ENCODE measurements at places on chromosomes 16 and 17.
A peak's percentile ranks its signal among the peaks of the same experiment; 100 is the strongest.

DNA sequence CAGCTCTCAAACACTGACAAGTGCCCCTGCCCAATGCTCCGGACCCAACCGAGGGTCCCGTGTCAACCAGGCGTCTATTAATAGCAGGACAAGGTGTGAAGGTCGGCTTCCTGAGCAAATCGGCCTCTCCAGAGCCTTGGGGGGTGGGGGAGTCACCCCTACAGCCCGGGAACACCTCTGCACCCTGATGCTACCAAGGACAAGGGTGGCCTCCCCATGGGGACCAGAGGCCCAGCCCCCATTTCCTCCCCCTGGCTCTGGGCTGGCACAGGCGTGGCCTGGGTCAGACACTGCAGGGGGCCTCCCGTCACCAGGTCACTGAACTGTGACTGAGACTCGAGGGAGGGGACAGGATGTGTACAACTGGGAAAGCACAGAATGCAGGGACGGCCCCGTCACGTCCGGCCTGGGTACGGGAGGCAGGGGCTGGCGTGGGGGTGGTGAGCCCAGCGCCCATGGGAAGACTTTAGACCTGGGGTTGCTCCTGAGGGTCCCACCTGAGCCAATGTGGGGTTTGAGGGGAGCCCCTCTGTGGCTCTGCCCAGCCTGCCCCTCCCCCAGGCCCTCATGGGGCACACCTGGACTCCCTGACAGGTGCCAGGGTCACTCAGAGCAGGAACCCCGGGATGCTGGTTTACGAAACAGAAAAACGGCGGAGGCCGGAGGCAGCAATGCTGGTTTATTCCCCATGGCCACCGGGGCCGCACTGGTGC lies 579 bp upstream of the CYBA start:
- DNase-seq = peak; percentile 90

- no peak for DNase-seq
Measured at GRCh38 chr17:34930283-34930682, 31.0 kb downstream of the CCT6B start.

DNA sequence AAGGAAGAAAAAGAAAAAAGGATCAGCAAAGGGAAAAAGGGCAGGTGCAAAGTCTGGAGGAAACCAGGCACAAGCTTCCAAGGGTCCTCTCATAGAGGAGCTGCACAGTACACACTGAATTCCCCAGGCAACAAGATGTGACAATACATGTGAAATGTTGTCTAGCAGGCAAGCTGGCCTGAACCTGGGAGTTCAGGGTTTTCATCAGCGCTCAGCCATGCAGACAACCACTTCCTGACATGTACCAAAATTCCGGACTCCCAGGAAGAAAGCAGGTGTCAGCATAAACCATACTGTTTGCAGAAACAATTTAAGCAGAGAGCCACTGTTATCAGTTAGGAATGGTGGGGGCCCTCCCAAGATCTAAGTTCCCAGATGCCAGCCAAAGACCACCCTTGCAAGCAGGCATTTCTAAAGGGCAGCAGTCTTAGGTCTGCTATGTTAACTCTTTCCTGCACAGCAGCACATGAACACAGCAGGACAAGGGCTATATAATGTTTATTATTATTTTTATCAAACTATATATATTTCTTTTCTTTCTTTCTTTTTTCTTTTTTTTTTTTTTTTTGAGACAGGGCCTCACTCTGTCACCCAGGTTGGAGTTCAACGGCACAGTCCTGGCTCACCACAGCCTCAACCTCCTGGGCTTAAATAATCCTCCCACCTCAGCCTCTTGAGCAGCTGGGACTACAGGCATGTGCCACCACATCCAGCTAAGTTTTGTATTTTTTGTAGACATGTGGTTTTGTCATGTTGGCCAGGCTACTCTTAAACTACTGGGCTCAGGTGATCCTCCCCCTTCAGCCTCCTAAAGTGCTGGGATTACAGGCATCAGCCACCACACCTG lies 10.1 kb downstream of the TK2 start:
- DNase-seq = peak; percentile 69

- peak; percentile 78 for DNase-seq
Measured at GRCh38 chr16:12436201-12436657, 367.5 kb downstream of the CPPED1 start.

DNA sequence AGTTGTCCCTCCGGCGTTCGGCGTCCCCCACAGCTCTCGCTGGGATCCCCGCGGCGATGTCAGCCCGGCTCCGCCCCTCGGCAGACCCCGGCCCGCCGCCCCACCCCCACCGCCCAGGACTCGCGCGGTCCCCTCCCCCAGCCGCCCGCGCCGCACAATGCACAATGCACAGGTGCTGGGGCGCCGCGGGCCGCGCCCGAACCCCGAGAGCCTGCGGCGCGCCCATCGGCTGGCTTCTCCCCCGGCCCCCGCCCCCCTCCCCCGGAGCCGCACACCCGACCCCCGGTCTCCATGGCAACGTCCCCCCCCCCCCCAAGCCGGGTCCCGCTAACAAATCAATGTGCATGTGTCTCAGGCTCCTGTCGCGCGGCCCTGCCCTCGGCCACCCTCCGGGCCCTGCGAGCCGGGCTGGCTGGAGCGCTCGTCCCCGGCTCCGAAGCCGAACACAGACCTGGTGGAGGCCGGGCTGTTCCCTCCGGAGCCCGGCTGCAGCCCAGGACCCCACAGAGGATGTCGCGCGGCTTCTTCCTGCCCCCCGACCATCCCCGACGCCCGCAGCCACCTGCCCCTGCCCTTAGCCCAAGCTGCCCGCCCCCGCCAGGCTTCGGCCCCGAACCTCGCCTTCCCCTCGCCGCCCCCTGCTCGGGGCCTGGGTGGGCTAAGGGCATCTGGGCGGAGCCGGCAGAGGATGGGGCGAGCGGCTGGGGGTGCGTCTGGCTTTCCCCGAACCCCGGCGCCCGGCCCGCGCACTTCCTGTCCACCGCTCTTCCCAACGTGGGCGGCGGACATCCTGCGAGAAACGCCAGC lies 818 bp upstream of the CBX8 start:
- DNase-seq = peak; percentile 77

- DNase-seq = no peak
Measured at GRCh38 chr16:1828645-1829410, 1.8 kb downstream of the FAHD1 start.

- DNase-seq = no peak
Measured at GRCh38 chr17:12067485-12067884, 46.8 kb downstream of the MAP2K4 start.

DNA sequence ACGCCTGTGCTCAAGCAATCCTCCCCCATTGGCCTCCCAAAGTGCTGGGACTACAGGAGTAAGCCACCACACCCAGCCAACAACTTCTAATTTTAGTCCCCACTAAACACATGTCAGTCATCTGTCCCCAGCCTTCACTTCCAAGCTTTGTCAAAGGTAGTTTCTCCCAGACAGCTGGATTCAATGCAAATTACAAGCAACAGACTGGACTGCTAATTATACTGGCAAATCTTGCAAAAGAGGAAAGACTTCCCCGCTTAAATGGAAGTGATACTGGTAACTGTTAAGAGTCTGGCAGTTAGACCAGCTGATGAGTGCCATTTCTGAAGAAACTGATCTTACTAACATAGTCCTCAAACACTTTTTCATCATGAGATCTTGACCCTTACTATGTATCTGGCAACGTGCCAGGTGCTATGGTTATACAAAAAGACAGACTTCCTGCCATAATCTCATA lies 8.2 kb upstream of the GGA2 start:
- peak; percentile 9 for DNase-seq

DNA sequence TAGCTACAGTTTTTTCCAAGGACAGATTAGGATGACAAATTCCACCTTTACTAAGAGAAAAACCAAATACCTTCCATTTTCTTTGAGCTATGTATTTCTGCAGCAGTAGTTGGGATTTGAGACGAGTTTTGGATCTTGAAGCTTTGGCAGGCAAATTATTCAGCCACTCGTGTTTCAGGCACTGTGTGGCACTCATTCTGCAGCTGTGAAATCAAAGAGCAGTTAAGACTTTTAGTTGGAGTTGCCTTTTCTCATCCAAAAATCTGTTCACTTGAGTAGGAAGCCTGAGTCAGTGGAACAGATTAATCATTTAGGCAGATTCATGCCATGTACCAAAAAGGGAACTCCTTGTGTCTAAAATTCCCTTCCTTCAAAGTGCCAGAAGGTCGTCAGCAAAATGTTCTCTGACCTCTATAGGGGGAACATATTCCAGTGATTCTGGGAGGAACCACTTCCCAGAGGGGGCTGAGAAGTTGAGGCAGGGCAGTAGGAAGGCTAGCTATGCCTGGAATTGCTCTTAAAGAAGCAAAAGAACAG lies 20.1 kb downstream of the ORC6 start:
- no peak for DNase-seq

- DNase-seq = no peak
Measured at GRCh38 chr16:28935346-28935745, 3.6 kb downstream of the CD19 start.

- DNase-seq = no peak
Measured at GRCh38 chr16:59048876-59049275, 314.8 kb upstream of the GOT2 start.

DNA sequence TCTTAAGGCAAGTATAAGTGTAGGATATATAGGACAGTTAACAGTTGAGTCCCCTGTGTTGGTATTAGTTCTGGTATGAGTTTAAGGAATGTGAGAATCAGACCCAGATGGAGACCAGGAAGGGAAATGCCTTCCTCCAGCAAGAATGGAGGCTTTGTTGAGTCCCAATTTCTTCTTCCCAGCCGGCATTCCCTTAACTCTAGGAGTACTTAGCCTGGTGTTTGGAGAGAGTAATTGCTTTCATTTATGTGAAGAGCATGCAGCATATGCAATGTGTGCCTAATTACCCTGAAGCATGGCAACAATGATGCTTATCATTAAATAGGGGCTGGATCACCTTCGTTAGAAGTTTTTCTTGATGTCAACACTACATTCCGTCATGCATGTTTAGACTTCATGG lies 225.9 kb upstream of the XYLT1 start:
- no peak for DNase-seq

DNA sequence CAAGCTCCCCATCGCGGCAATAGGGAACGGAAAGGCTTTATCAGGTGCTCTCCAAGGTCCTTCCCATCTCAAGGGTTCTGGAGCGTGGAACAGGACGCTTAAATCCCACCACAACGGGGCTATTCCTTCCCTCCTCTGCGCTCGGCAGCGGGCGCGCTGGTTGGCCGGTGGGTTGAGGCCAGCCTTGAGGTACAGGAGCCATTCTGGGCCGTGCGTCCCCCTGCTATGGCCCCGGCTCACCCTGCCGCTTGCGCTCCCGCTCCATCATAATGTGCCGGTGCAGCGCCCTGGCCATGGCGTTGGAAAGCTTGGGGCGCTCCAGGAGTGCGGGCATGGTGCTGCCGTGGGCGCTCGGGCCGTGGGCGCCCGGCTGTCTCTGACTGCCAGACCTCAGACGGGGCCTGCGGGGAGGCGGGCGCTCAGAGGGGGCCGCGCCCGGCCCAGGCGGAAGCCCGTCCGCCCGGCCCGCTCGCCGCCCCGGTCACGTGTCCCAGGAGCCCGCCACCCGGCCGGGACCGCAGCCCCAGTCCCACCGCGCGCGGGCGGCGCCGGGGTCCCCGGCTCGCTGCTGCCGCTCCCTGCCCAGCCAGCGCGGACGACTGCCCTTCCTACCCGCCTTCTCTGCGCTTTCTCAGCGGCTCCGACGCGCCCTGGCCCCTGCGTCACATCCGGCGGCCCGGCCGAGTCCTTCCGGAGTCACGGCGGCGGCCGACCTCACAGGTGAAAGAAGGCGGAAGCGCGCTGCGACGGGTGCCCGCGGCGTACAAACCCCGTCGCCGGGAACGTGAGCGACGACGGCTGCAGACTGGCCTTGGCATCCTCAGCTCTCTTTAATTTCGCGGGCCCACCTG lies at the start of gene GPS2:
Gene GPS2 (minus strand): TSS at position 642 of the 851 bp plus-strand sequence. CDS start 308 bp downstream, at position 334.
- DNase-seq = peak; percentile 99

- DNase-seq = peak; percentile 90
Measured at GRCh38 chr17:41812381-41813151, at the start of gene FKBP10. Gene FKBP10 (plus strand): TSS chr17:41813004. CDS start chr17:41813035, 31 bp downstream.

DNA sequence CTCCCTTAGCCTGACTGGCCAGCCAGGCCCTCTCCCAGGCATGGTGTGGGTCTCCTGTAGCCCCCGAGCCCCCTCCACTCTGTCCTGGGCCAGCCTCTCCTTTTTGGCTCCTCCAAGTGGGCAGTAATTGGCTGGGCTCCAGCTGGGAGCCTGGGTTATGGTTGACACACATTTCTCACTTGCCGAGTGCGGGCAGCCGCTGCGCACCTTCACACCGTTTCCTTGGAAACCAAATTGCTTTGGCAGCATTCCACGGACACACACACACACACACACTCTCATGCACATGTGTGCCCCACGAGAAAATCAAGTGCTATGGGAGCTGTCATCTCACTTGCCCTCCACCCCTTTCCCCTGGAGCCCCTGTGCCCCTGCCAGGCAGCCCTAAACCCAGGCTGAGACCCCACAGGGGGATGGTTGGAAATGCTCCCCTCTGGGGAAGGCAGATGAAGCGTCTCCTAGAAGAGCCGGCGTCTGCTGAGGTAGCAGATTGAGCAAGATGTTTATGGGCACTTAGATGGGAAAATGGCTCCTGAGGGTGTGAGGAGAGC lies 402.7 kb upstream of the TNRC6C start:
- DNase-seq = peak; percentile 47

DNA sequence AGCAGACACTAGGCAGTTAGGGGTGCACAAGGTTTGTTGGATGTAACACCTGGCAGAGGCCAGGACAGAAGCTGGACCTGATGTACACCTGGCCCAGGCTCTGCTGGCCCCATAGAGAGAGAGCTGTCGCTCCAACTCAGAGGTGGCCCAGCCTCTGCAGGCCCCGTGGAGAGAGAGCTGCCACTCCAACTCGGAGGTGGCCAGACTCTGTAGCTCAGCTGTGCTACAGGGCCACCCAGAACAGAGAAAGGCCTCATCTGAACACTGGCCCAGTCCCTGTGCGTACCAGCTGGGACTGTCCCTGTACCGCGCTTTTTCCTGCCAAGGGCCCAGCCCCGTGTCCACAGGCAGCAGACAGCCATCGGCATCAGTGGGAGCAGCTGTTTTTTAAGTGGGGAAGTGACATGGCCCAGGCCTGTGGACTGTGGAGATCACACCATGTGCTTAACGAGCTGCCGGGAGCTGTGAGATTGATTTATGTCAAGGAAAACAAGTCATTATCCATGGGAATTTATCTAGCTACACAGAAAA lies 176.4 kb upstream of the CHMP6 start:
- DNase-seq = no peak

GRCh38 chr17:78263063-78263735 lies 31.8 kb downstream of the TMEM235 start:
- no peak for DNase-seq

DNA sequence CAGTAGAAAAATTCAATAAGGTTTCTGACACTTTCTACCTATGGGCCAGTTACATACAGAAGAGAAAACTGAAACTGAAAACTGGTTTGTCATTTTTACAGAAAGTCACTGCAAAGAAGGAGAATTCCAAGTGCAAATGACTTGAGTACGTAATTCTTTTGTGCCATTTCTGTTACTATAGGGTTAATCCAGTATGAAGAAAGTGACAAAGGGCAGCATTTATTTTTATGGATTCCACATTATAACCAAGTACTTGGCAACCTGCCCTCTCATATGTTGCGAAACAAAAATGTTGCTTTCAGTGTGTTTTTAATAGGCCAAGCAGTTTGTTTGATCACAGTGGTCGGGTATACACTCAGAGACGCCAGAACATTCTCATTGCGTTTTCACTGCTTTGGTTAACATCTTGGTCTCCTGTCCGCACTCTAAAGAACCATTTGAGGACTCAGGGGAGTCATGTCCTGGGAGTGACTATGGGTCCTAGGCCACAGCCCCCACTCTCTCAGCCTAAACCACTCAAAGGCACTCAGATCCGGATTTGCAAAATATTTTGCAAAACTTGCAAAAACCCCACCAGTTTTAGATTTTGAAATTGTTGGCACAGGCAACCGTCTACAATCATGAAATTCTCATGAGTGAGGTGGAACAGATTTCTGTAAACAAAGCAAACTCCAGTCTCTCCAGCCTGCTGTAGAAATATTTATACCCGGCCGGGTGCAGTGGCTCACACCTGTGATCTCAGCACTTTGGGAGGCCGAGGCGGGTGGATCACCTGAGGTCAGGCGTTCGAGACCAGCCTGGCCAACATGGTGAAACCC lies 15.4 kb upstream of the HELZ start:
- DNase-seq = no peak
